ENCODE measurements at places on chromosomes 11 and 22.
A peak's percentile ranks its signal among the peaks of the same experiment; 100 is the strongest.

GRCh38 chr11:85540181-85540580 lies 87.0 kb downstream of the DLG2 start:
- no peak for DNase-seq

DNA sequence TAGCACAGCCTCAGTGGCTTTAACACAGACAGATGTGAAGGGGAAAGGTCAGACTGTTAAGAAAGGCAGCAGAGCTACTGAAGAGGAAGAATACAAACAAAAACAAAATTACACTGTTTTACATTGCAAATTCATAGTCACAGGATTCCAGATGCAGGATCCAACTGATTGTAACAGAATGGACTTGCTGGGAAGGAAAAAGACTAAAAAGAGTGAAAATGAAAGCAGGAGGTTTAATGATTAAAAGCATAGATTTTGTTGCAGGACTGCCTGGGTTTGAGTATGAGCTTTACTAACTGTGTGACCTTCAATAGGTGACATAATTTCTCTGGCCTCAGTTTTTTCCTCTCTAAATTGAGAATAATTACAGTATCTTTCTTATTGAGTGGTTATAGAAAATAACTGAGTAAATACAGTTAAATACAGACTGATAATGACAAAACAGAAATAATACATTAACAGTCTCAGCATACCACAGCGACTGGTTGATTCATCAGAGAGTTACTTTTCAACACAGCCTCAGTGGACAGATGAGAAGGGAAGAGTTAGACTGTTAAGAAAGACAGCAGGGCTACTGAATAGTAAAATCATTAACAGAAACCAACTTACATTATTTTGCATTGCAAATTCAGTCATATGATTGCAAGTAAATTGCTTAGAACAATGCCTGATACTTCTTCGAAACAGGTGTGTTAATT lies 704.2 kb upstream of the TENM4 start:
- no peak for DNase-seq

- no peak for DNase-seq
Measured at GRCh38 chr11:9263840-9264315, 1.3 kb downstream of the DENND5A start.

DNA sequence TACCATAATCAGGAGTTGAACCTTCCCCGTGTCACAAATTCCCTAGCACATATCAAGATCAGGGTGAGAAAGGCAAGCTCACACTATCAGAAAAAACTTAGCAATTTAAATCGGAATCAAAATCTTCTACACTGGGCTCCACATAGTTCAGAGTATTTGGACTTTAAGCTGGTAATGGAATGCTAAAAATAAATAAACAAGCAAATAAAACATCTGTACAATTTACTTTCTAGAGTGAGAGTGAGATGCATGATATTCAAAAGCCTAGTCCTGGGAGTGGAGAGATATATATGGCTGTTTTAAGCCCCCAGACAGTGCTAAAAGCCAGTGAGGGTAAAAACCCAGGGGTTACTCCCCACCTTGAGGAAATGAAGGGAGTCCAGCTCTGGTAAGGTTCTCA lies 380.6 kb downstream of the SOX6 start:
- DNase-seq = no peak

- no peak for DNase-seq
Measured at GRCh38 chr22:42194953-42195352, 64.3 kb upstream of the CYP2D6 start.

- DNase-seq = no peak
Measured at GRCh38 chr11:25094085-25094802, 597.4 kb downstream of the LUZP2 start.

DNA sequence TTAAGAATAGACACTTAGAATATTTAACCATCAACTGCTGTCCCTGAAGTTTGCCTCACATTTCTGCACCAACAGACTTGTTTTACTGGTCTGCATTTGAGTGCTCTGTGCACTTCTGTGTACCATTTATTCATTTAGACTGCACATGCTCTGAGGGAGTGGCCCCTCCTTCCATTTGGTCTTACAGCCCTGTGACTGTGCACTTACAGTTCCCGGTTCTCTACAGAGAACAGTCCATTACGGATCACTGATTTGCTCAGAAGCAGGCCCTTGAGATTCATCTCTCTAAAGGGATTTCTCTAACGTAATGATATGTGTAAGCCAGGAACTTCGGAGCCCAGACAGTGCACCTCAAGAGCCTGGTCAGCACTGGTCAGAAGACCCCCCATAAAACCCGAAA lies 247.3 kb upstream of the BLID start:
- DNase-seq = no peak

DNA sequence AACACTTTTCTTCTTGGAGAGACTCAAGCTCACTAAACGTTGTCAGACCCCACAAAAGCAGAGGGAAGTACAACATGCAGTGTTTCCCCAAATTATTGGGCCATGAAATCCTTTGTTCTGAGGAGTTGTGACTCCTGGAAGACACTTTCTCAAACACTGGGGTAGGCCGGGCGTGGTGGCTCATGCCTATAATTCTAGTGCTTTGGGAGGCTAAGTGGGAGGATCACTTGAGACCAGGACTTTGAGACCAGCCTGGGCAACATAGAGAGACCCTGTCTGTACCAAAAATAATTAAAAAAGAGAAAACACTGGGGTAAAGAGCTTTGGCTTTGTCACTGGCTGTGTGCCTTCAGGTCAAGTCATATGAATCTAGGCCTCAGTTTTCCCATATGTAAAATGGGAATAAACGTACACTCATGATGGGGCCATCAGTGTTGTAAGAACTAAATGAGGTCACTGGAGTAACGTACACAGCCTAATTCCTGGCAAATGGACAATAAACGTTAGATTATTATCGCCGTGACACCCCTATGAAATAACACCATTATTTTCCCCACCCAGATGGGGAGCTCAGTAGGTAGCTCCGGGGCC lies 92.0 kb downstream of the RRM1 start:
- DNase-seq = no peak

GRCh38 chr11:45105984-45106375 lies 40.5 kb upstream of the PRDM11 start:
- no peak for DNase-seq

DNA sequence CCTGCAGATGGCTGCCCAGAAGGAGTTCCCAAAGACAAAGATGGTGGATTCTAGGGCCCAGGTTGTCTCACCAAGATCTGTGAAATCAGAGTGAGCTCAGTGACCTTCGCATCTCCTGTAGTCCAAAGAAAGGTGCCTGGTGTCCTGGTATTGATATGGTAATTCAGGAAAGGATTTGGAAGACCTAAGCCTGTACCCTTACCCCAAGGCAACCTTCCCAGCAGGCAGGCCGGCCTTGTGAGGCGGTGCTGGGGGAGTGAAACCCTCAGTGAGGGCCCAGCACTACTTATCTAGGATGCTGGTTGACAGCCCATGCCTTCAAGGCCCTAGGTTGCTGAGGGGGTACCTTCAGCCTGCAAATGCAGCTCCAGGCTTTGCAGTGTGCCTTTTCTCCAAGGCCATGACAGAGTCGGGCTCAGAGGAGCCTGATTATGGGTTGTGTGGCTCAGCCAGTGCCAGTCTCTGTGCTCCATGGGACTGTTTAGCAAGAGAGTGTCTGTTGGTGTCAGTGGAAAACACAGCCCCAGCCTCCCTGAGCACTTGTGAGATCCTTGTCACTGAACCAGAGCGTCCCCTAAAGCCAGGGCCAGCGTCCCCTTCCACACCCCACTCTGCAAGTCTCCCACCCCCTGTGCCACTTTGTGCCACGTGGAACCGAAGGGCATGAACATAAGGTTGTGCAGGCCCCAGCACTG lies 72.8 kb upstream of the MYOD1 start:
- DNase-seq = no peak

- DNase-seq = no peak
Measured at GRCh38 chr11:1832920-1833295, 1.9 kb upstream of the SYT8 start.

DNA sequence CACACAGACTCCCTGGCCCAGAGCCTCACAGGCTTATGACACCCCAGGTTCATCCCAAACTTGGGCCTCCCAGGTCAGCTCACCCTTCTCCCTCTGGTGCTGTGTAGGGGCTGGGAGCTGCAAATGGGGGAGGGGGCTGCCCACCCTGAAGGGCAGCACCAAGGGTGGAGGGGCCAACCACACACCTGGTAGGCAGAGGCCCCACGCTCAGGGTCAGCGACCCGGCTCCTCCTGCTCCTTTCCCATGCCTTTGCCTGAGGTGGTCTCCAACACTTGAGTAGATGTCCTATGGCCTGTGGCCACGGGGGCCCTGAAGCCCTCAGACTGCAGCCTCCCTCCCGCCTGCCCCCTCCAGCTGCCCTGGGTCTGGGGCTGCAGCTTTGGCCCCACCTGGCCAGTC lies 3.4 kb downstream of the DGCR6 start:
- DNase-seq = no peak

- DNase-seq = no peak
Measured at GRCh38 chr11:126492331-126493082, 137.0 kb downstream of the ST3GAL4 start.

GRCh38 chr11:128042290-128042751 lies 545.0 kb downstream of the ETS1 start:
- DNase-seq = no peak

- DNase-seq = no peak
Measured at GRCh38 chr11:33434294-33434693, 177.1 kb downstream of the HIPK3 start.

GRCh38 chr11:44752713-44753112 lies 26.0 kb downstream of the TSPAN18 start:
- DNase-seq = peak; percentile 78

- DNase-seq = no peak
Measured at GRCh38 chr11:11532574-11532973, 89.2 kb downstream of the GALNT18 start.

GRCh38 chr22:30940685-30941362 lies 27.8 kb downstream of the MORC2 start:
- DNase-seq = no peak

DNA sequence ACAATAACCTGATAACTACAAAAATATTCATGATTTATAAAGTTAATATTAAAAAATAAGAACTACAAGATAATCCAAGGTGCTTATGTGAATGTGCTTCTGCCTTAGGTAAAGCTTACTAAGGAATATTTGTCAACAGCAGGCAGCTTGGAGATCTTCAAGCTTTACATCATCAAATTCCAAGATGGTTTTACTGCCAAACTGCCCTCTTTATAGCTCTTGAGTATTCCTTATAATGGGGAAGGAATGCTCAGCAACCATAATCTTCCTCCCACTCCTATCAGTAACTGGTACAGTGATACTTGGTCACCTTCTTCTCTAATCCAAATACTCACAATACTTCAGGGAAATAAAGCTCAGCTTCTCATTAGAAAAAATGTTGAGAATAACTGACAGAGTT lies 30.1 kb downstream of the SBF2 start:
- DNase-seq = peak; percentile 63

GRCh38 chr22:46774253-46774979 lies 12.0 kb downstream of the TBC1D22A start:
- DNase-seq = no peak

GRCh38 chr11:120819437-120820365 lies 204.2 kb upstream of the TBCEL start:
- DNase-seq = no peak

DNA sequence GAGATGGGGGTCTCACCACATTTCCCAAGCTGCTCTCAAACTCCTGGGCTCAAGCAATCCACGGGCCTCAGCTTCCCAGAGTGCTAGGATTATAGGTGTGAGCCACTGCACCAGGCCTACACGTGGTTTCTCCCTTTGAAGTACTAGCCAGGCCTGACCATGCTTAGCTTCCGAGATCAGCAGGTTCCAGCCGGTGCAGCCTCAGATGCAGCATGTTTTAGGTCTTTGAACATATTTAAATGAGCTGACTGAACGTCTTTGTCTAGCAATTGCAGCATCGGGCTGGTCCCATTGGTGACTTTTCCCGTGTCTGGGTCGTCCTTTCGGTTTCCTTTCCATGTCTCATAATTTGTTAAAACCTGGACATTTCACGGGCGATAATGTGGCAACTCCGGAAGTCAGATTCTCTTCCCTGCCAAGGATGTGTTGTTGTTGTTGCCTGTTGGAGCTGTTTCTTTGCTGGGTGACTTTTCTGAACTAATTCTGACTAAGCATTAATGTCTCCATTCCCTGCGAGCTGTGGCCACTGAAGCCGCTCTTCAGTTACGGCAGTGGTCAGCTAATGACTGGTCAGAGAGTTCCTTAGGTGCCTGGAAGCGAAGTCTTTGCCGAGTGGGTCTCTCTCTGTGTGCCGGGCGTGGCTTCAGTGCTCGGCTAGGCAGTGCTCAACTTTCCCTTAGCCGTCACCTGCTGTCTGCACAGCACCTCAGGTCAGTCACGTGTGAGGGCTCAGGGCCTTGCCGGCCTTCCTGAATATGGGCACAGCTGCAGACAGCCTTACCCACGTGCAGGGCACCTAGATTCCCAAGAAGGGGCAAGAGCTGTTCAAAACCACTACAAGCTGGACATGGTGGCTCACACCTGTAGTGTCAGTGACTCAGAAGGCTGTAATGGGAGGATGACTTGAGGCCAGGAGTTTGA lies 3.8 kb upstream of the CYP2D6 start:
- no peak for DNase-seq

DNA sequence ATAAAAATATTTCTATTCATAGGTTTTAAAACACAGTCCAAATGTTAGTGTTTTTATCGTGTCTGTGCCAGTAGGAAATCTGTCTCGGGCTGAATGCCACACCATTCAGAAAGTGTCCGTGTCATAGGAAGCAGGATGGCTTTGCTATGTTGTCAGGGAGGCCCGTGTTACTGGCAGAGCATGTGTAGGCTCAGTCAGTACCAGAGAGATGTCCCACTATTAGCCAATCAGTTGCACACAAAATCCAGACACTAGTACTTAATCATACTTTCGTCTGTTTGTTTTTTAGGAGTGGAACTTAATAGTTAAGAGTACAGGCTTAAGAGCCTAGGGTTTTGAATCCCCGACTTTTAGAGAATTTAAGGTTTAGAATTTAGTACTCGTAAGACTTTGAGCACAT lies 30.2 kb upstream of the SYN3 start:
- DNase-seq = no peak

DNA sequence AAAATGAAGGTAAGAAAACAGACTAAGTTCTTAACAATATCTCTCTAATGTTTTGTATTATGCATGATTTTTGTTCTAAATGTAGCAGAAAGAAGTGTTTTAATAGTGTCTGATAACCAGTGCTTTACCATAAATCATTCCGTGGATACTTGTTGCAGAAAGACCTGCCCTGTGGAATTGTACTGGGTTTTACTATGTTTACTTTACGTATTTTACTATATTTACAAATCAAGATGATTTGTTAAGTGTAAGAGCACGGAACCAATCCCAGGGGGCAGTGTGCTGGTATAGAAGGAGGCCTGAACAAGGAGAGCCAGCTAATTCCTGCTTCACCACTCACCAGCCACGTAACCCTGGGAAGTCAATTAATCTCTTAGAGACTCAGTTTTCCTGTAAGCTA lies 1.4 kb downstream of the HTR3B start:
- DNase-seq = no peak

- DNase-seq = no peak
Measured at GRCh38 chr11:83574519-83574918, 288.4 kb upstream of the CCDC90B start.
